ENCODE measurements at places on chromosomes 5 and 9.

DNA sequence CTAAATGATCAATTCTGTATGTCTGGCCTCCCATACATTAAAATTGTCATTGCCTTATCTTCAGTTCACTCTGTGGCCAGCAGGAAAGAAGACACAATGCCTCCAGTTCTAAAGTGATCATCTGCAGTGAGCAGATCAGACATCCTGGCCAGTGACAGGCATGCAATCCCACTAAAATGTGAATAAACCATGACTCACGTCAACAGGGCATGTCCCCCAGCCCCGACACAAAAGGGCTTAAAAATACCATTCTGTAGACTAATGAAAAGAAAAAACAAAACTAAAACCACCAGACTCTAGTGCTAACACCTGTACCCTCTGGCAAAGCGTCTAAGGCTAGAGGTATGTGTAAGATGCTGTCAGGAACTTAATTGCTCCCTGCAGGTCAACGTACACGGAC lies 38.5 kb downstream of the DDX31 start:
- no peak for DNase-seq

DNA sequence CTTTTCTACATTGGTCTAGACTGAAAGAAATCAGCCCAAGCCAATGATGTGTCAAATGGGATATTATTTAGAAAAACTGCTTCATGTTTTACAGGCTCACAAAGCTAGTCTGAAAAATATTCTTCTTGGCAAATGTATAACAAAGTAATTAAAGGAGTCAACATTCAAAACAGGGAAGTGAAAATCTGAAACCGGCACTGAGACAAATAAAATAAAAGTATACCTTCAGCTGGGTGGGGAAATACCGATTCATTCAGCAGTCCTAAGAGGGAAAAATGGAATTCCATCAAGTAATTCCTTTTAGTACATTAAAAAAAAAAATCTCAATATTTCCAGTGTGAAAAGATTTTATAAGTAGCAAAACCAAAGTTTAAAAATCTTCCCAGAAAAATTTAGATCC lies 259.6 kb upstream of the SLC24A2 start:
- DNase-seq: no peak

- DNase-seq: no peak
These were observed 20.6 kb downstream of the DROSHA start for GRCh38 chr5:31511305-31511704.

DNA sequence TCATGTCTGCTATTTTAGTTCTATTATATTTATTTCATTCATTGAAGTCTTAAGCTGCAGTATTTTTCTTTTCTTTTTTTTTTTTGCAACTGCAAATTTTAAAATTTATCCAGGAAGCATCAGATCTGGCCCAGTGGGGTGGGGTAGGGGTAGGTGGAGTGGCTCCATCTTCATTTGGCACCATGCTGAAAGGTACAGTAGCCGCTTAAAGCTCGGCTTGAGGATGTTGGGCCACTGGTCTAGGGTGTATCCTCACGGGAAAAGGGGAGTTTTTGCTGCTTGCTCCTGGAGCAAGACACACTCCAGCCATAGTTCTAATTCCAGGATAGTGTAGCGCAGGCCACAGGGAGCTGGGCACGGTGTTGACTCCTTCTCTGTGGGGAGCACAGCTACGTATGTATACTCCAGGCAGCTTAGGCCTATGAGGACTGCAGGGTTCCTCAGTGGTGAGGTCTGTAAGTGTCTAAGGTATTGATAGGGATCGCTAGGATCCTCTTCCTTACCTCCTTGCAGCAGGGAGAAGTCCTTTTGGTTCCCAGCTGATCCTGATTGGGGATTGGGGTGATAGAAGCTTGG lies 22.7 kb downstream of the RCL1 start:
- no peak for DNase-seq

GRCh38 chr5:79436224-79436623 lies 77.7 kb downstream of the HOMER1 start:
- no peak for DNase-seq

DNA sequence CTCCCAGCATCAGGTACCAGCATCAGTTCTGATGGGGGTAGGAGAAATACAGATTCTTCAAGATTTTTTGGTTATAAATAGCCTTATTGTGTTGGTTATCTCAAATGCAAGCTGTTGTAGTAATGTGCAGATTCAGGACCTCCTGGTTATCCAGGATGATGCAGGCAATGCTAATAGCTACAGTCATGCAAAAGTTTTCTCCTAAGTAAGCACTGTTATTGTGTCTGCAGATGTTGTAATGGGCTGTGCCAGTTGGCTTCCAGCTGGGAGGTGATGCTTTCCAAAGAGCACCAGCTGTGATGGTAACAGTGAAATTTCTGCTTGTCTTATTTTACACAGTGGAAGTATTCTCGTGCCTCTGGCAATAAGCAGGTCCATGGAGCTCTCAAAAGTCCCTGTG lies 719.2 kb upstream of the CTNND2 start:
- DNase-seq: no peak

GRCh38 chr9:104977580-104977979 lies 49.6 kb upstream of the ABCA1 start:
- no peak for DNase-seq

DNA sequence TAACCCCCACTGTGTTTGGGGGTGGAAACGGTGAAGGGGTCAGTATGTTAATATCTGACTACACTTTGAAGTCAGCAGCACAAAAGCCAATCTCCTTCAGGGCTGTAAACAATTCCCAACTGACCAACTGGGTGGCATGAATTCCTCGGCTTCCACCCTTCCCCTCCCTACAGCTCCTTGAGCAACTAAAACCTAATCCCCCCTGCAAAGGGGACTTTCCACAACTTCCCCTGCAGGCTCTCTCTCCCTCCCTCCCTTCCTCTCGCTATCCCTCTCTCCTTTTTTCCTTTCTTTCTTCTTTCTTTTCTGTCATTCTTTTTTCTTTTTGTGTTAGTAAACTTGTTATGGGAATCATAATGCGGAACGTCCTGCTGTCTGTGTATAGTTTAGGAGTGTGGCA lies 65.1 kb upstream of the PTCH1 start:
- DNase-seq: no peak

DNA sequence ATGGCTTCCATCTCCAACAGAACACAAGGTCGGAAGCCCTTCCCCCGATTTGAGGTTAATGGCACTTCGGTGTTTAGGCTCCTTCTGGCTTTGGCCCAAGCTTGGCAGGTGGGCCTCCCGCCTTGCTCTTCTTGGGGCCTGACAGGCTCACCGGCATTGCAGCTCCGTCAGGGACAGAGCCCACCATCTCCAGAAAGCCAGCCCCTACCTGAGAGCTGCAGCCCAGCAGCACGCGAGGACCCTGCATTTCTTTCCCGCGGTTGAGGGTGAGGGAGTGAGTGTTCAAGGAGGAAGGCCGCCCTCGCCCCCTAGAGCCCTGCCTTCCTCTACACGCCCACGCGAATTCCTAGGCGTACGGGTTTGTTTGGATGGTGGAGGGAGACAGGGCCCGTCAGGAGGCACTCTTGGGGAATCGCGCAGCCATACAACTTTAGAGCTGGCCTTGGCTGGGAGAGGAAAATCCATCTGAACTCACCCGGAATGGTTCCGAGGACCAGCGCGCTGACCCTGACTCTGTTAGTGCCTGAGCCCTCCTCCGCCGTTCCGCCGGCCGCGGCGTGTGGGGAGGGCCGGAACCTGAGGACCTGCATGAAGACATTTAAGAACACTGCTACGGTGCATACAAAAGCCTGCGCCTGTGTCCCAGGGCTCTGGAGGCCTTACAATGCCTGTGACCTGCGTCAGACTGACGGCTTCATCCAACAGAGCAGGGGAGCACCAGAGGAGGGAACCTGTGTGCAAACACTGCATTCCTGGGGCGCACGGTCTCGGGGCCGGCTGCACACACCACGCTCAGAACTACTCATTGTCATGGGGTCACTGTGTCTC lies 73.8 kb downstream of the MRPL36 start:
- DNase-seq: no peak

DNA sequence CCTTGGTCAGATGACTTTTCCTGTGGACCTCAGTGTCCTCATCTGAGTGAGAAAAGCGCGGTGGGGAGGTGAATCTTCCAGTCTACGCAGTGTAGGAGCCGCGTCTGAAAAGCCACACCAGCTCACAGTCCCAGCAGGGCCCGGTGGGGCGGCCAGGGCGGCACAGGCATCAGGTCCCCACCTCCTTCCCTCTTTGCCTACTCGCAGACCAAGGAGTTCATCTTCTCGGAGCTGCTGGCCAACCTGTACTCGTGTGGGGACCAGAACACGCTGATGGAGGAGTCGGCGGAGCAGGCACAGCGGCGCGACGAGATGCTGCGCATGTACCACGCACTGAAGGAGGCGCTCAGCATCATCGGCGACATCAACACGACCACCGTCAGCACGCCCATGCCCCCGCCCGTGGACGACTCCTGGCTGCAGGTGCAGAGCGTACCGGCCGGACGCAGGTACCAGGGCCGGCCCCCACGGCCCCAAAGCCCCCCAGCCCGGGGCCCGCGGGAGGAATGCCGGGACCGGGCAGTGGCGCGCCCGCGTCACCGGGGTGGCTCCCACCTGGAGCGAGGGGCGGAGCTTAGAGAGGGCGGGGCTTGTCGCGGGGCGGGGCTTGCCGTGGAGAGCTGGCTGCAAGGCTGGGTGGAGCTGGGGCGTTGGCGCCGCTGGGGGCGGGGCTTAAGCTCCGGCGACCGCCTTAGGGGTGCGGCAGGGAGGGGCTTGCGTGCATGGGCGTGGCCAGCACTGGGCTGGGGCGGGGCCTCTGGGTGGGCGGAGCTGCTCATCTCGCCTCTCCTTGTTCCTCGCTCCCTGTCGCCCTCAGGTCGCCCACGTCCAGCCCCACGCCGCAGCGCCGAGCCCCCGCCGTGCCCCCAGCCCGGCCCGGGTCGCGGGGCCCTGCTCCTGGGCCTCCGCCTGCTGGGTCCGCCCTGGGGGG lies 25.6 kb downstream of the GOLGA2 start:
- peak; percentile 98 for DNase-seq

DNA sequence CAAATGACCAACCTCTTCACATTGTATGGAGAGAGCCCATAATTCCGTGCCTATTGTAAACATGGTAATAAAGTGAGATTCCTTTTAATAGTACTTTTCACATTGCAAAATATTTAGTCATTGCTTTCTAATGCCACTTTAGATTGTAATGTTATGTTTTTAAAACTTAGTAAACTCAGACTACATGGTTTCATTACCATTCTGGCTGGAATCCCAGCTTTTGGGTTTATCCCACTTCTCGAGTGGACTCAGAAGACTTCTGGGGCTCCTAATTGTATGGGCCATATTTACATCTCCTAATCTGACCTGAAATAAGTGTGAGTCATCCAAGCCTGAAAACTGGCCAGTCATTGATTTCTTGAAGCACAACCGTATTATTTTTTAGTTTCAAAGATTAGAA lies 217.6 kb downstream of the CAAP1 start:
- no peak for DNase-seq

GRCh38 chr5:148558892-148559291 lies 95.4 kb downstream of the HTR4 start:
- no peak for DNase-seq

DNA sequence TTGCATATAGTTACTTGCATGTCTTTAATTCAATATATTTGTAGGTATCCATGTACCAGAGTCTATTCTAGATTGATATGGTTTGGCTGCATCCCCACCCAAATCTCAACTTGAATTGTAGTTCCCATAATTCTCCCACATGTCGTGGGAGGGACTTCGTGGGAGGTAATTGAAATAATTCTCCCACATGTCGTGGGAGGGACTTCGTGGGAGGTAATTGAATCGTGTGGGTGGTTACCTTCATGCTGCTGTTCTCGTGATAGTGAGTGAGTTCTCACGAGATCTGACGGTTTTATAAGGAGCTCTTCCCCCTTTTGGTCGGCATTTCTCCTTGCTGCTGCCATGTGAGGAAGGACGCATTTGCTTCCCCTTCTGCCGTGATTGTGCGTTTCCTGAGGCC lies 16.5 kb downstream of the FBXL7 start:
- no peak for DNase-seq

DNA sequence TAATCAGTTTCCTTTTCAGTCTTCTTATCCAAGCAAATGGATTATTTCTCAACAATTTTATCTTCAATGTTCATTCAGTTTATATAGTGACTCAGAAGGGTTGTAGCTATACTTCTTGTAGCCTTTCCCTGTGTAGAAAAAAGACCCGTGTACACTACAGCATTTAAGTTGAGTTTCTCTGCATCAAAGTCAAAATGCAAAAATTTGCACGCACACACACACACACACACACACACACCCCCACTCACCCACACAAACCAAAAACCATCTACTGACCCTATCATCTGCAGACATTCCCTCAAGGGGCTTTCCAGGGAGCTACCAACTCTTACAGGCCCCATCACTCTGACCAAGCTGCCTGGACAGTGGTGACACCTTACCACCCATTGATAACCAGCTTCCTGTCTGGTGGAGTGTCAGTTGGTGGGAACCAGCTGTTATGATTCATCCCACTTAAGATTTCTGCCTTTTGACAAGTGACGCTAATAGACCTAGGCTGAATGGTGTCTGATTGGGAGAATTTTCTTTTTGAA lies 12.2 kb upstream of the ELL2 start:
- no peak for DNase-seq

GRCh38 chr5:154316223-154316935 lies 125.8 kb downstream of the GALNT10 start:
- DNase-seq: no peak

DNA sequence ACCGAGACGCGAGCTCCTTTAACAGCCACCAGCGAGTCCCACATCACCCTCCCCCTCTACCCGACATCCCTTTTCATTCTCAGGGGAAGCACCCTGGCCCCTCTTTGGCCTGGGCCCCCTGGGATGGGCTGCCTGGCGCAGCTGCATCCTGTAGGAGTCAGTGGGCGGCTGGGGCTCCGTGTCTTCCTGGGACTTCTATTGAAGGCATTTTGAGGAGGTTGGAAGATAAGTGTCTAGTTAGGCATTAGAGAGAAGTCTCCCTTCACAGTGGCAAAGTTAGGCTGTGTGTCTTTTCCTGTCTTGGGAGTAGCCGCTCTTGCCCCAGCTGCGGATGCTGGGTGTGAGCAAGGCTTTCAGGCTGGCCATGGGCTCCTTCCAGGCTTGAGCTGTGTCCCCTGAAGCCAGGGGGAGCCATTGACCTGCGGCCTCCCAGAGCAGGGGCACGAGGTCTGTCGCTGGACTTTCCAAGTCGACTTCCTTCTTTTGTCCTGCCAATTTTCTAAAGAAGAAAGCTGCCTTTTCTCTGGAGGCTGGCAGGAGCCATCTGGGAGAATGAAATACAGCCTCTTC lies 18.6 kb upstream of the NKD2 start:
- no peak for DNase-seq

DNA sequence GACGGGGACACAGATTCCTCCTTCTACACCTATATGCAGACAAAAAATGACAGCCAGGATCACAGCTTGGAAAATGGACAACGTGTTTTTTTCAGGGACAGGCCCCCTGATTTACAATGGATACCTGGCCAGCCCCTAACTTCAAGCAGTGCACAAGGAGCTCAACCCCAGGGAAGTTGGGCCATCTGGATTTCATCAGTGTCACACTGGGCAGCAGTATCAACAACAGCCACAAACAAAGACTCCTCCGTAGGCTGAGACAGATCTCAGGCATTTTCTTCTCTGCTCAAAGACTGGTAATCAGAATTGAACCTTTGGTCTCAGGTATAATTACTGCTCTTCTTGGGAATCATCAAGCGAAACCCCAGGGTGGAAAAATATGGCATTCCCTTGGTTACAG lies 374.0 kb downstream of the ZNF608 start:
- DNase-seq: no peak

All from stimulated activated CD8-positive, alpha-beta memory T cell treated with anti-CD3 and anti-CD28 coated beads, Interleukin-4, amount 100 ng/mL, for 24 hours (primary cell).